Suppressor macrophage treated with lipopolysaccharide for 1 hour (primary cell): ENCODE measurements at places on chromosomes 6 and 20.

GRCh38 chr20:9196110-9196509, 127.2 kb downstream of the PLCB4 start:
- no peak for DNase-seq

DNA sequence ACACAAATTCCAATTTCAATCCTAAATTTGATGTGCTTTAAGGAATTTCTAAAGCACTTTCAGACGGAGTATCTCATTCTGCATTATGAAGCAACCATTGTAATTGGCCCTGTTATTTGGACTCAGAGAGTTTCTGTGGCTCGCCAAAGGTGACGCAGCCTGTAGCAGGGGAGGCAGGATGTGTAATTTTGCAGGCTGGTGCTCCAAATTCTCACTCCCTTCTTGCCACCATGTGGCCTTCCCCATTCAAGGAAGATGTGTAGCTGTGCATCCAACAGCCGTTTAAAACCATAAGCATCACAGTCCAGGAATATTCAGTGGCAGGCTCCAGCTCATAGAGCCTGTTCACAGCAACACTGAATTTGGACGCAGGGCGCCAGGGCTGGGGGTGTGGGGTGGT, 45.8 kb downstream of the AGPAT4 start:
- no peak for DNase-seq

- DNase-seq, result no peak
Observed at GRCh38 chr6:43413002-43413401, 14.3 kb upstream of the ABCC10 start.

DNA sequence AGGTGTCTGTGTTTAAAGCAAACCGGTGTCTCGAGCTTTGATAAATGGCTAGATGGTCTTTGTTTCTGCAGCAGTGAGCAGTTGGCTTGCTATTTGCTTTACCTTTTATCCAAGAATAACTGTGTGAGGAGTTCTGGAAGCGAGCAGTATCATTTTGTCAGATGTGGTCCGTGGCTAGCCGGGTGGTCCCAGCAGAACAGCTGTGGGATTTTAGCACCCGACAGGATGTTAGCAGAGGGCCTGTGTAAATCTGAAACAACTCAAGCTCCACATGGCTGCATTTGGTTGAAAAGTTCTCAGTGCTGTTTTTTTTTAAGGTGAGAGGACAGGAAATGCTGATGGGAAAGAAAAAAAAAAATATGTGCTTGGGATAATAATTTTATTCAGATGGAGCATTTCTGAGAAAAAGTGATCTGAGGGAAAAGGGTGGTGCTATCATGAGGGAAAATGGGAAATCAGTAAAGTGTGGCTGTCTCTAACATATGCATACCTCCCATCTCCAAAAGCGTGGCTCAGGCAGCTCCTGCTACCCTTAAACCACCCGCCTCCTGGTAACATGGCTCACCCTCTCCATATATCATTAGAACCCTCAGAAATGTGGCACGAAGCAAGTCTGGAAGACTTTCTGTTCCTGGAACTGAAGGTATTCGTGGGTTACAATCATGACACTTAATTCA, 215.4 kb downstream of the TSHZ2 start:
- no peak for DNase-seq

DNA sequence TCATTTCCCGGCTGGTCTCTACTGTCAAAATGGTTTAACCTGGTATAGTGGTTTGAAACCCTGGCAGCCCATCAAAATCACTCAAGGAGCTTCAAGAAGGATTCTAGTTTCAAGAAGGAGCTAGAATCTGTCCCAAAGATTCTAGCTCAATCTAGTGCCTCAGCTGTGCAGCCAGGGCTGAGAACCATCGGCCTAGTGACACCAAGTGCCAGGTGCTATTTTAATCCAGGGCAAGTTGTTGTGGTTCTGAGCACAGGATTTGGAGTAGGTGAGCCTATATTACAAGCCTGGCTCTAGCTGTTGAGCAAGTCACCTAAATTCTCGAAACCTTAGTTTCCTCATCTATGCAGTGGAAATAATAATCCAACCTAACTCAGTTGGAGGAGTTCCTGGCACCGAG, 3.7 kb downstream of the MOCS1 start:
- no peak for DNase-seq

DNA sequence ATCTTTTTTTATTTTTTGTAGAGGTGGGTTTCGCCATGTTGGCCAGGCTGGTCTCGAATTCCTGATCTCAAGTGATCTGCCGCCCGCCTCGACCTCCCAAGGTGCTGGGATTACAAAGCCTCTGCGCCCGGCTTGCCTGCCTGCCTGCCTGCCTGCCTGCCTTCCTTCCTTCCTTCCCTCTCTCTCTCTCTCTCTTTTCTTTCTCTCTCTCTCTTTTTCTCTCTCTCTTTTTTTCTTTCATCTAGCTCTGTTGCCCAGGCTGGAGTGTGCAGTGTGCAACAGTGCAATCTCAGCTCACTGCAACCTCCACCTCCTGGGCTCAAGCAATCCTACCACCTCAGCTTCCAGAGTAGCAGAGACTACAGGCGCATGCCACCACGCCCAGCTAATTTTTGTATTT, 4.6 kb upstream of the ILRUN start:
- no peak for DNase-seq

- peak; percentile 49 for DNase-seq
Observed at GRCh38 chr20:45100563-45101245, at the start of gene KCNS1. KCNS1 (minus strand) TSS chr20:45101127; CDS start chr20:45099236, 1,891 bp downstream.

GRCh38 chr6:137678451-137678850, 184.3 kb upstream of the OLIG3 start:
- DNase-seq, result peak; percentile 44

DNA sequence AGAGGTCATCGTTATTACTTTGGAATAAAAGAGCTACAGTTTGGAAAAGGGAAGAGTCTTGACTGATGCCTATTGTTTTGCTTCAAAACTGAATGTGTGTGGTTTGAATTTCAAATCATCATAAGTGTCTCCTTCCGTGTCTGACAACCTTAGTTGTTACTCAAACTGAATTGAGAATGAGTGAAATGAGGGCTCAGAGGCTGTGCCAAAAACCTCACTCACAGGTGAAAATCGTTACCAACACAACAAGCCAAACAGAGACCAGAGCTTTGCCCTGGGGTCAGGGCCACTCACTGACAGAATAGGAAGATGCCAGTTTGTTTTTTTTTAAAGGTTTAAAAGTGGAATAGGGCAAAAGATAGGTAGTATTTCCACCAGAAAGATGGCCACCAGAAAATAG, 15.2 kb upstream of the SIRT5 start:
- DNase-seq, result no peak

GRCh38 chr20:40493071-40493470, 196.0 kb downstream of the MAFB start:
- no peak for DNase-seq

GRCh38 chr6:3438190-3439167, 18.4 kb downstream of the SLC22A23 start:
- DNase-seq, result no peak

DNA sequence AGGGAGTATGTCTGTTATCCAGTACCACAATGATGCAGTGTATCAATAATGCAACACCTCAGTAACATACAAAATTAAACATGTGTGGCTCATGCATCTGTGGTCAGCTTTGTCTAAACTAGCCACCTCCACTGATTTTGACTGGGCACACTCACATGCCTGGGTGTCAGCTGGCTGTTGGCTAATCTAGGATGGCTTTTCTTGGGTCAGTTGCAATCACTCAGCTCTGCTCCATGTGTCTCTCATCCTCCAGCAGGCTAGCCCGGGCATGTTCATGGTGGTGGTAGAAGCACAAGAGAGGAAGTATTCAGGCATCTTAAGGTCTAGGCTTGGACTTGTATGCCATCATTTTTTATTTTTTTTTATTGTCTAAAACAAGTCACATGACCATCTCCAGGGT, 59.3 kb upstream of the JAG1 start:
- DNase-seq, result no peak

DNA sequence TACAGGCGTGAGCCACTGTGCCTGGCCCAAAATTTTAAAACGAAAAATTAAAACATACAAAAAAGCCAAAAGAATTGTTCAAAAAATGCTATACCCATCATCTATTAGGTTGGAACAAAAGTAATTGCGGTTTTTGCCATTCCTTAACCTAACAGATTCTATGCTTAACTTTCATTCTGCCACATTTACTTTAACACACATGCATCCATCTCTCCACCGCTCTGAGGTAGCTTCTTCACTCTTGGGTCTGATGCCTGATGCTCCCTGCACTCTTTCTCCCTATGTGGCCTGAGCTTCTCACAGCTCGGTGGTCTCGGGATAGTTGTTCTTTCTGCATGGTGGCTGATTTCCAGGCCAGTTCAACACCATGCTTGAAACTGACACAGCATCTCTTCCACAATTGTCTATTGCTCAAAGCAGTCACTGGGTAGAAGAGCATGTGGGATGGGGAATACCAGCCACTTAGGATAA, 4.7 kb upstream of the MANBAL start:
- DNase-seq, result no peak

DNA sequence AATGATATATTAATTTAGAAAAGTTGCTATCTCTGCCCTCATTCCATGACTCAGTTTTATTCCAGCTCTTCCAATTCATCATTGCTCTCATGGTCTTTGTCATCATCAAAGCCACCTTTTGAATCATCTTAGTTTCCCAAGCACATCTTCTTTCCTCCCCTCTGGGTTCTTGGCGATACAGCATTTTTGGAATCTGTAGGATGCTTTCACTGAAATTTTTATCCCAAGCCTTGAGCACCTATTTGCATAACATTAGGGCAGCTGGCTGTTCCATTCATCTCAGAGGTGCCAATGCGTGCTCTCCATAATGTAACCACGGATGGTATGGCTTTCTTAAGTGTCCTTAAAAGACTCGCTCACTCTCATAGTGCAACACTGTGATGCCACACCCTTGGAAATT, 100.4 kb downstream of the SNX5 start:
- no peak for DNase-seq

- no peak for DNase-seq
Observed at GRCh38 chr6:143000811-143001210, 55.8 kb upstream of the HIVEP2 start.

DNA sequence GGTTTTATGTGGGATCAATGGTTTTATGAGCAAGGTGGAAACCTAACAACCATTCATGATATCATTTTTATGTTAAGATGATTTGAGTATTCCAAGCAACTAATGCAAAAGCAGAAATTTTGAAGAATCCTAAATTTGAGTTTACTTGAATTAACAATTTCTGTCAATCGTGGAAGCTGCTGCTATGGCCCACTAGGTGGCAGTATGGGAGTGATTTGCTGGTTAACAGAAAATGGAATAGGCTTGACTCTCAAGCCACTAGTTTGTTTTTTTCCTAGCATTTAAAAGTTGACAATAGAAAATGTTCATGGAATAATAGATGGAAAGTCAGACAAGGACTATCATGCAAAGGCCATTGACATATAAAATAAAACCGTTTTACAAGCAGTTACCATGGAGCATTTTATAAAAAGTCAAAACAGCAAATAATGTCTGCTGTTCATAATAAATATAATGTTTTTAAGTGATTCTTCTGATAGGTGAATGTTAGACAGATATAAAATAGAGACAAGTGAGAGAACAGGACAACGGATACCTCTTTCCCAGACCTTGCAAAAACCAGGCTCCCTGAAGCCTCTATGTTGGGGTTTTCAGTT, 43.0 kb upstream of the TMEM200A start:
- DNase-seq, result peak; percentile 72

DNA sequence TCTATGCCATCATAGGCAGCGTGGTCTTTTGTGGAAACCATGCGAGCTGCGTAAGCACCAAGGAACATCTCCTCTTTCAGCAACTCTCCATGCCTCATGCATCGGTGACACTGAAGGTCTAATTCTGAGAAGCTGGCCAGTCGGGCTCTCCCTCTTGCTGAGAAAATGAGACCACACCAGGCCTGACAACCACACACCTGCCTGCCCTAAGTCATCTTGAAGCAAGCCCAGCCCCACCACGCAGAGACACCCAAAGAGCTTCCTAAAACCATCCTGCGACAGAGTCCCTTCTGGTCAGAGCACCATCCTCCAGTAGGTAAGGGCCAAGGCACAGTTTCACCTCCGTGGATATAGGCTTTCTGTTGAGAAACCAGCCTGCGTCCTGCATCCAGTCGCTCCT, 26.6 kb downstream of the PREX1 start:
- no peak for DNase-seq

DNA sequence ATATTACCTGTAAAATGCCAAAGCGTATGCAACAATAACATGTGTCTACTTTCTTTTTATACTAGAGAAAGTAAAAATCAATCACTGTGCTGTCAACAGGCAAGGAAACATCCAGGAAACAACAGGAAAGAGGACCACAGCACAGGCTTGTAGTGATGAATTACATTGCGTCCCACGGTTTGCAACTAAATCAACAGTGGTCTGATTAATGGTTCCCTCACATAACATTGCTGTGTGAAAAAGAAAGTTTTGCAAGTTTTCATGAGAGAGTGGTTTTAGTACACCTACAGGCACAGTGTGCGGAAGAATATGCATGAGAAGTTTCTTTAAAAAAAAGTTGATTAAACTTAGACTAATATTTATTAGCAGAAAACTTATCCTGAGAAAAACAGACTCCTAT, 329.5 kb upstream of the HSF2 start:
- DNase-seq, result no peak

- no peak for DNase-seq
Observed at GRCh38 chr20:20211274-20211987, 156.5 kb upstream of the INSM1 start.

- no peak for DNase-seq
Observed at GRCh38 chr6:147758303-147758702, 249.8 kb downstream of the SAMD5 start.

DNA sequence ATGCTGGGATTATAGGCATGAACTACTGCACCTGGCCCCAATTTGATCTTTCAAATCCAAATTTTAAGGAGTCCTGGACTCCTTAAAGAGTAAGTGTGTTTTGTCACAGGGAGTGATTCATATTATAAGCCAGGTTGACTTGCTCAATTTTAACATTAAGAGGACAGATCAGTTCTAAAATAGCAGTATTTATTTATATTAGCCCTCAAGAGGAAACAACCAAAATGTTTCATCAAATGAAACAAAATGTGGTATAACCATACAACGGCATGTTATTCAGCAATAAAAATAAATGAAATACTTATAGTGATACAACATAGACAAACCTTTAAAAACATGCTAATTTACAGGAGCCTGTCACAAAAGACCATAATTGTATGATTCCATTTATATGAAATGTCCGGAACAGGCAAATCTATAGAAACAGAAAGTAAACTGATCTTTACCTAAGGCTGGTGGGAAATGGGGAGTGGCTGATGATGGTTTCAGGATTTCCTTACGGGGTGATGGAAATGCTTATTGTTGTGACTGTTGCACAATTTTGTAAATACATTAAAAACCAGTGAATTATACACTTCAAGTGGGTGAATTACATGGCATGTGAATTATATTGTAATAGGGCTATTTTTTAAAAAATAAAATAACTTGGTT, 637.4 kb downstream of the MMUT start:
- no peak for DNase-seq

- DNase-seq, result peak; percentile 92
Observed at GRCh38 chr6:11143394-11144371, 32.2 kb upstream of the ERVFRD-1 start.
